8988T (cell line): ENCODE measurements at places on chromosomes 5 and 9.

GRCh38 chr5:64165500-64166200, at the start of gene RNF180:
TSS of gene RNF180 (plus strand) at chr5:64165843. CDS start at chr5:64200808, 34,965 bp downstream.
- DNase-seq = peak; percentile 34

DNA sequence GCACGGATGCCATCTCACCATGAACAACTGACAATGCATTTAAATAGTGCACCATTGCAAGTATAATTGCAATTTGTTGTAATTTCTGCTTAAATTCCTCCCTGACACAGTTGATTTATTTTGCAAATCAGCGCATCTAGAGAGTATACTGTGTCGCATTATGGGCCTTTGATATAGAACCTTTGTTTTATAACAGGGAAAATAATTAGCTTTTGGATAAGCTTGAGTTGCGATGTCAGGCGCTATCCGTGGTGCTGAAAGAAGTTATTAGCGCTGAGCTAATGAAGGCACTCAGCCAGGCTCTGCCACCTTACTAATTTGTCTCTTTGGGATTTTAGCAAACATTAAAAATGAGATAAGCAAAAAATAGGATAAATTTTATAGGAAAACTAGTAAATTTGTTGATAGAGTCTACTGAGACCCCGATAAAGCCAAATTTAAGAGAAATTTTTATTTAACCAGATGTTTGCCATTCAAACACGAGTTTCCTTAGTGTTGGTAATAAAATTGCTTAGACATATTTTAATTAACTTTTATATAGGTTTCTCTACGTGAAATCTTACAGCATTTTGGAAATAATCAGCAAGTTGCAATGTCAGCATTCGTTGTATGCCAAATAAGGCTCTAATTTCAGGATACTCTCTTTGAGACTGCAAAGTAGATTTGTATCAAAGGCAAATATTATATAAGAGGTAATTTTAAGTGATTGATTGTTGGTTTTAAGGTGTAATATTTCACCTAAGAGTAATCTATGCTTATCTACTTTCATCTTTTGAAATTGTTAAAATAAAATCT, 355.5 kb downstream of the TLR4 start:
- no peak for DNase-seq

DNA sequence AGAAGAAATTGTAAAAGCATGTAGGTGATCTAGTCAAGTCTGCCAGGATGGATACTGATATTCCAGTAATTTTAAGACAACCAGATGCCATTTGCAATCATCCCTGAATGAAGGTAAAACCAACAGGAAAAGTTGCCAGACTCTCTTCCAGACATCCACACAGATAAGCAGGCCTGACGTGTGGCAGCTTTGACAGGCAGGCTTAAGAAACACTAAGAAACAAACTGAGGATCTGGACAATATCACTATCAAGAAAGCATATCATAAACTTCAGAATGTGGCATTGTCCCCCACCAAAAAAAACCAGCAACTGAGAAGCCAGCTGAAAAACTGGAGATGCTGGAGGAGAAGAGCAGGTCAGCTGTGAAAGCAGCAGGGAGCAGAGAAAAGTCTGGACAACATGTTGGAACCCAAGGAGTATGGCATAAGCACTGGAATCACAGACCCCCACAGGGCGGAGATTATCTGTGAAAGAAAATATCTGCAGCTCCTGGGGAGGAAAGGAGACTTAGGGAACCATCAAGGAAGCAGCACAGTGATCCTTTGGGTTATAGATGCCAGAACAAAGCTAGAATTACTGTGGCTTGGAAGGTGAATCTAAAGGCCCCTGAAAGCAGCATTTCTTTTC, 307.0 kb downstream of the CWC27 start:
- no peak for DNase-seq

DNA sequence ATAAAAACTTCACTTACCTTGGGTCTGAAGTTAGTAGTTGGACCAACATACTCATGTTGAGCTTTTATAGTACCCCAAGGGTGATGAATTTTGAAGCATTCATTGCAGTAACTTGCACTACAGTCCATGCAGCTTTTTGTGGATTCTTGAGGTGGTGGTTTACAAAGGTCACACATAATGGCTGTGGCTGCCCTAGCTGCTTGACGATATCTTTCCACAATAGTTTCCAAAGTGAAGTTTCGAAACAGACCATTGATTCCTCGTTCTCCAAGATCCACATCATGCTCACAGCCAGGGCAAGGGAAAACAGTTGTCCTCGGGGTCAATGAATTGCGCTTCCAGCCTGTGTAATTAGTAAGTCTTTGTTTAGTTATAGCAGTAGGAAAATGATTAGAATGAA, 22.7 kb downstream of the TRIM36 start:
- no peak for DNase-seq

DNA sequence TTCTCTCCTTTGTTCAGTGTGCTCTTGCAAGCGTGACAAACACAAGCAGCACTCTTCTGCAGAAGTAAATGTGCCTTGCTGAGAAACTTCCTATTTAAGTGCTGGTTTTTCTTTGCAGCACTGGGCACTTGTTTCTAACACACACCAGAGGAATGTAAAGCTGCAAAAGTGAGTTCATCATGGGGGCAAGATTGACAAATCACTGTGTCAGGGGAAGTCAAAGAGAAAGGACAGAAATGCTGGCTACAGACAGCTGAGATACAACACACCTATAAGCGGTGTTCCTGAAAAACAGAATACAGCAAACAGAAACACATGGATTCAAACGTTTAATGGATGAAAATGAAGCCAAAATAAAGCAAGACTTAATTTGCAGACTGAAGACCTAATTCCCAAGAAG, 19.6 kb downstream of the ROR2 start:
- no peak for DNase-seq

GRCh38 chr9:105054491-105054890, 126.5 kb upstream of the ABCA1 start:
- DNase-seq = no peak

GRCh38 chr5:64680289-64680688, 10.0 kb upstream of the SHISAL2B start:
- no peak for DNase-seq

GRCh38 chr5:157460921-157461792, 1.1 kb downstream of the NIPAL4 start:
- DNase-seq = no peak

GRCh38 chr9:32748013-32748412, 35.3 kb upstream of the TMEM215 start:
- DNase-seq = no peak

DNA sequence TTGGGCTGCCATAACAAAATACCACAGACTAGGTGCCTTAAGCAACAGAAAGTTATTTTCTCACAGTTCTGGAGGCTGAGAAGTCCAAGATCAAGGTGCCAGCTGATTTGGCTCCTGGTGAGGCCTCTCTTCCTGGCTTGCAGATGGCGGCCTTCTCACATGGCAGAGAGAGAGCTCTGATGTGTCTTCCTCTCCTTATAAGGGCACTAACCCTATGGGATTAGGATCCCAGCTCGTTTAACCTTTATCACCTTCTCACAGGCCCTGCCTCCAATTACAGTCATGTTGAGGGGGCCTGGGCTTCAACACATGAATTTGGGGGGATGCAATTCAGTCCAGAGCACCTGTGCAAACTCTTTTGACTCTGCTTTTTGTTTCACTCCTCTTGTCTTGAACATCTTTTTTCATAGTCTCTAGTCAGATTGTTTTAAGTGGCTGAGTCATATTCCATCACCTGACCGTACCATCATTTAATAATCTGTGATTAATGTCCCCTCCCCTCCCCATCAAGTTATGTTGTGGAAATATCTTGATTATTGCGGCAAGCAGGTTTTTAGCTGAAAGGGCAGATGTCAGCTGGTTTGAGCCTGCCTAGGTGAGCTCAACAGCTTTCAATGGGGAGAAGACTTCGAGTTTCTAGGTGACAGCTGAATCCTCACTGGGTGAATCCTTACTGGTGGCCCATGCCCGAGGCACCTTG, 61.8 kb downstream of the NDFIP1 start:
- DNase-seq = no peak

GRCh38 chr9:123090956-123091355, 57.5 kb downstream of the GPR21 start:
- no peak for DNase-seq

DNA sequence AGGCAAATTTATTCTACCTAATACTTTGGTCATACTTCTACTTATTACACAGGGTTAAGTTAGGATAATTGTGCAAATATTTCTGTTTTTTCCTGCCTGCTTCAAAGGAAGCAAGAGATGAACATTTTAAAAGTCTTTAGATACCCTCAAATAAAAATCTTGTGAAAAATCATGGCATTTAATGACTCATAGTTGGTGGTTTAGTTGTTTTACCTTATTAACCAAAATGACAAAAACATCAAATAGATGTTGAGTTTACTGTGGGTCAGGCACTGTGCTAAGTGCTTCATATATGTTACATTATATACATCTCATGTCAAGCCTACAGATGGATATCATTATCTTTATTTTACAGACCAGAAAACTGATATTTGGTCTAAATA, 54.4 kb downstream of the ZNF474 start:
- no peak for DNase-seq

- DNase-seq = no peak
Observed at GRCh38 chr5:6496207-6496584, 47.5 kb downstream of the UBE2QL1 start.

DNA sequence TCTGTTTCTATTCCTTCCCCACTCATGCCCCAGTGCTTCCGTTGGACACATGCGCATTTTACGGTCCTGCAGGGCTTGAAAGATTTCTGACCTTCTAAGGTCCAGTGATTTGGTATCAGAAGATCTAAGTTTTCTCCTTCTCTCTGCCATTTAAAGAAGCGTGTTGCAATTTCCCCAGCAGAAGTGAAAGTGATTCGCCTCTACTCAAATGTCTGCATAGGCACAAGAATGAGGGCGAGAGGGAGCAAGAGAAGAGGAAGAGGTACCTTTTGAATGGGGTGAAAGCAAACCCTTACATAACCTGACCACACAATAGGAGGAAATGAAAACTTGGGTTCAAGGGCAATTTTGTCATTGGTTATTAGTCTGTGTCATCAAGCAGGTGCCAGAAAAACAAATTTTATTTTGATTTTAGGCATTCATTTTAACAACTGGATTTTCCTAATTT, 31.7 kb upstream of the NR3C1 start:
- no peak for DNase-seq

- DNase-seq = no peak
Observed at GRCh38 chr5:141234109-141234667, 11.0 kb upstream of the PCDHB15 start.

DNA sequence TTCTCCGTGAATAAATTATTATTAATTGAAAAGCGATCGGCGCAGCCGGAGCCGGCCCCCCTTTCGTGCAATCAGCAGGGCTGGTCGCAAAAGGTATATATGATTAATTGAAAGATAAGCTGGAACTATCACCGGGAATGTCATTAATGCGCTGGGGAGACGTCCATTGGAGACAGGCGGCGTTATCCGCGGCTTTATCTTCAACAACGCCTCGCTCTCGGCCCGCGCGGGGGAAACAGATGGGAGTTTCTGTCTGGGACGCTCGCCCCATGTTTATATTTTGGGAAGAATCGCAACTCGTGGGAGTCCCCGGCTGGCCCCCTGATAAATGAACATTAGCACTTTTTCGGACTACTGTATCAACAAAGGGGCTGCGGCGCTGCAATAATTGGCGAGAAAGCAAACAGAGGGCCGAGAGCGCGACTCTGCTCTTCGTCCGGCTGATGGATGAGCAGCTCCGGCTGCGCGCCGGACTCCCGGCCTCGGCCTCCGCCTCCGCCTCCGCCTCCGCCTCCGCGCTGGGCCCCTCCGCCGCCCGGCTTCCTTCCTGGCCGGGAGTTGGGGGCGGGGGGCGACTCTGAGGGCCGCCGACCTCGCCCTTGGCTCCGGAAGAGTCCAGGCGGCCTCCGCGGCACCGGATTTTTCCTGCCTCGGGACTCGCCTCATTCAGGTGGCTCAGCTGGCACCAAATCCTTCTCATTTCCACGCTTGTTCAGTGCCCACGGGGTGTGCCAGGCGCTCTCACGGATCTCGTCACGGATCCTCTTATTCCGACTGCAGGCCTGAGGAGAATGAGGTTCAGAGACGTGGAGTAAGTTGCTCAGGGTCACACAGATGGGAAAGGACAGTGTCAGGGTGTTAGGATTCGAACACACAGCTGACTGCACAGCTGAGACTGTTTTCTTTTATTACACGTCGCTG, 3.6 kb upstream of the NKX2-5 start:
- DNase-seq = no peak

DNA sequence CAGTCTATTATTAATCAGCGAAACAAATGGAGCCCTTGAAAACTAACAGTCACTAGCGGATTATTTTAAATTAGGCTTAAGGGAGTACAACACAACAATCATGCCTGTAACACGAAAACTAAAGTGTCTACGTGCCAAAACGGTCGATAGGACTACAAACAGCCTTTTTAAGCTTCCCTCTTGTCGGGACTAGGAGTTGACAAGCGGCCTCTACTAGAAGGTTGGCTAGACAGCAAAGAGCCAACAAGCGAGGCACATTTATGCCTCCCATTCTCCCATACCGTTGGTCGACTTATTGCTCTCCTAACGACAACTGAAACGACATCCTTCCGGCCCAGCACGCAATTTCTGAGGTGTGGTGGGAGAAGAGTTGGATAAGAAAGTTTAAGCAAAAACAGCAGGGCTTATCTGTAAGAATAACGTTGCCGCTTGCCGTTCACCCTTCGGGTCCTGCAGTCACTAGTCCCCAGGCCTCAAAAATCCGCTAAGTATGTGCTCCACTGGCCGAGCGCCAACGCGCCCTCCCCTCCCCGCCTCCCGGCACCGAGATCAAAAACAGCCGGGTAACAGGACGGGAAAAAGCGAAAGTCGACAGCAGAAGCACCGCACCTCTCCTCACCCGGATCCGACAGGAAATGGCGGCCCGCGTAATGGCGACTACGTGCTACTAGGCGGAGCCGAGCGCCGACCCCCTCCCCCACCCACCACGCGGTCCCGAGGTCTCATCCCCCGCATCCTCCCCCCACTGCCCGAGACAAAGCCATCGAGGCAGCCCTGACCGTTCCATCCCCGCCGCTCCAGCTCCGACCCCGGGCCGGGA, 813 bp downstream of the HNRNPK start:
- DNase-seq = peak; percentile 64

DNA sequence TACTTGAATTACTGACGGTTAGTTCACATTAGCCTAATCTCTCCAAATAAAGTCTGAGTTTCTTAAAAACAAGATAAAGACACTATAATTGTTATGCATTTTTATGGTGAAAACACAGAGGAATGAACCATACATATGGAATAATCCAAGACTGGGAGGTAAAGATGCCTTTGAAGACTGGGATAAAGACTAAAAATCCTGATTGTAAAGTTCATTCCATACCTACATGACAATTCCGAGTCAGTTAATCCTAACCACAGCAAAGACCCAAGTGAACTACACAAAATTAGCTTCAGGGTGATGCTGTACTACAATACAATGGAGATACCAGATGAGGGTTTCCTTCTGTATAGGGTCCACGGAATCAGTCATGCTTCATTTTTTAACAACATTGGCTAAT, 6.3 kb downstream of the AP3B1 start:
- DNase-seq = no peak

DNA sequence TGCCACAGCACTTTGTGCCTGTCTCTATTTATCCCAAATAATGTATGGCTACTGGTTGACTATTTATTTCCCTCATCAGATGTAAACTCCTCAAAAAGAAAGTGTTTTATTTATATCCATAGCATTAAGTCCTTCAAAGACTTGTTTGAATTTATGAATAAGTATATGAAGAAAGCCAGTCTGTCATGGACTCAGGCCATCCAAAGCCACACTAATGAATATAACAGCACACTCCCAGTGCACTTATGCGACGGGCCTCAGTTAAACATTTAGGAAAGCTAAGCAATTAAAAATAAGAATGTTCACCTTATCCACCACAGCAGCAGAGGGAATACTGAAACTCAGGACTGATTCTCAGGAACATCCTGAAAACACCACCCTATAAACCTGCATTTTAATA, 77.5 kb downstream of the DENND1A start:
- DNase-seq = no peak
